Stimulated activated CD4-positive, alpha-beta T cell treated with anti-CD3 and anti-CD28 coated beads, Interleukin-1b, Interleukin-23, amount 100 ng/mL, for 1 hour (primary cell): ENCODE measurements at places on chromosomes 13 and 19.

- no peak for DNase-seq
Measured at GRCh38 chr13:35549481-35549880, 73.0 kb upstream of the MAB21L1 start.

- no peak for DNase-seq
Measured at GRCh38 chr19:1183543-1184172, 9.6 kb upstream of the SBNO2 start.

GRCh38 chr13:94674609-94675348, 37.6 kb downstream of the SOX21 start:
- peak; percentile 30 for DNase-seq

- no peak for DNase-seq
Measured at GRCh38 chr13:104796581-104796980, 1730.4 kb upstream of the SLC10A2 start.

DNA sequence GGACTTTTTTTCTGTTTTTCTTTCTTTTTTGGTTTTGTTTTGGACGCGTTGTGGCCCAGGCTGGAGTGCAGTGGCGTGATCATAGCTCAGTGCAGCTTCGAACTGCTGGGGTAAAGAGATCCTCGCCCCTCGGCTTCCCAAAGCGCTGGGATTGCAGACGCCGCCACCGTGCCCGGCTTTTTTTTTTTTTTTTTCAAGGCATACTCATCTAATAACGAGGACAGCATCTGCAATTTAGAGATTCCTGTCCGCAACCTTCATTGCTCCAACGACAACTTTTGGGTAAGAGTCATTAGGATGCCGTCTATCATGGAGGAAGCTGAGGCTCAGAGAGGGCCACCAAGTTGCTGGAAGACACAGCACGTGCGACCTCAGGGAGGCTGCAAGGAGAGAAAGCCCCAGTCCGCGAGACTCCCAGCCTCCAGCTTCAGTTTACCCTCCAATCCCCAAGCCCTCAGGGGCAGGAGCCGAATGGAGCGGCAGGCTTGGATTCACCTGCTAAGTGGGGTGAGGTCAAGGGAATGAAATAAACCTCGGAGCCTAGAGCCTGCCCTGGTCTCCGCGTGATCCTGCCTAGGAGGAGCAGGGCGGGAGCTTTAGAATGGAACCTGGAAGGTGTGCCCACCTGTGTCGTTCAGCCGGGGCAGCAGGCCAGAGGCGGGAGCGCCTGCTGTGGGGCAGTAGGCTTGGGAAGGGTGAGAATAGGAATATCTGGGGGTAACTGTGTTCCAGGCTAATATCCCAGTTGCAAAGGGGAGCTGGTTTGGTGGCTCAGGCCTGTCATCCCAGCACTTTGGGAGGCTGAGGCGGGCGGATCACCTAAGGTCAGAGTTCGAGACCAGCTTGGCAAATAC, 676 bp upstream of the POLRMT start:
- no peak for DNase-seq

GRCh38 chr19:51311351-51312257, at the start of gene IGLON5:
Gene IGLON5 (plus strand): TSS chr19:51311644. CDS start chr19:51311848, 204 bp downstream.
- no peak for DNase-seq

DNA sequence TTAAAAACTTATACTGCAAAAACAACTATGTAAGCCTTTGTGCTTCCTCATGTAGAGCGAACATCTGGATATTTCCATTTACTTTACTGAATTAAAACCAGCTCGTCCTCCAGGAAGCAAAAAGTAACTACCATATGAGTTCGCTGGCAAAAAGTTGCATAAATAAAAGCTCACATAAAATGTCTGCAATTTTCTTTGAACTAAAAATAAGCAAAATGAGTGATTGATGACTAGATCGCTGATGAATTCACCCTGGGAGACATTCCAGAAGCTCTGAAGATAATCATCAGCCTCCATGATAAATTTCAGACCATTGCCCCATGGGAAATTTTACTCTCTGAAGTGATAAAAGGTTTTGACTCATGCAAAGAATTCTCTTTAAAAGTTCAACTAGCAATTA, 67.3 kb upstream of the SACS start:
- no peak for DNase-seq

- no peak for DNase-seq
Measured at GRCh38 chr13:35630551-35631275, 154.2 kb upstream of the MAB21L1 start.

DNA sequence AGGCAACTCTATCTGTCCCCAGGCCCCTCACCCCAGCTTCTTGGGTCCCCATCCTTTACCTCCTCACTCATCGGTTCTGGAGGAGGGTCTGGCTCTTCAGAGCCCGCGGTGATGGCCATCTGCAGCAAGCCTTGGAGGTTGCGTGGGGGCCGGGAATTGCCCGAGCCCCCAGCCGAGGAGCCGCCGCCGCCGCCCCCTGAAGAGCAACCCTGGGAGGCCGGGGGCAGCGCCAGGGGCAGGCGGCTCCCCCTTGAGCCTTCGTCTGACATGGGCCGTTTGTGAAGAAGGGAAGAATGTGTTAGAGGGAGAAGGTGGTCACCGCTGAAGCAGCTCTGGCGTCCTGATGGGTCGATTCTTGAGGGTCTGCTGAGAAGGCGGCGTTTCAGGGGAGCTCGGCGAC, 570 bp downstream of the HSPBP1 start:
- DNase-seq = no peak

- DNase-seq = no peak
Measured at GRCh38 chr19:7547159-7547558, 11.6 kb downstream of the PNPLA6 start.

DNA sequence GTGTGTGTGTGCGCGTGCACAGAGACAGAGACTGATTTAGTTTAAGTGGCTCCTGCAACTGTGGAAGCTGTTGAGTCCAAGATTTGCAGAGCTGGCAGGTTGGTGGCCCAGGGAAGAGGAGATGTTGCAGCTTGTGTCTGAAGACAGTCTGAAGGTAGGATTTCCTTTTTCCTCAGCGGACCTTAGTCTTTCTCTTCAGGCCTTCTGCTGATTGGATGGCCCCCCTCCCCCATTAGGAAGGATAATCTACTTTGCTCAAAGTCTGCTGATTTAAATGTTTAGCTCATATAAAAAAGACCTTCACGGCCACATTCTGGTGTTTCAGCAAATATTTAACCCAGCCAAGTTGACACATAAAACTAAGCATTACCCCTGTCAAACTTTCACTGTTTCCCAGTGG, 84.3 kb downstream of the SLC15A1 start:
- no peak for DNase-seq

GRCh38 chr13:104011505-104012241, 945.5 kb upstream of the SLC10A2 start:
- DNase-seq = no peak

- DNase-seq = no peak
Measured at GRCh38 chr13:47853236-47853635, 147.8 kb downstream of the SUCLA2 start.

- DNase-seq = no peak
Measured at GRCh38 chr13:72255908-72256307, 388.9 kb upstream of the DACH1 start.

DNA sequence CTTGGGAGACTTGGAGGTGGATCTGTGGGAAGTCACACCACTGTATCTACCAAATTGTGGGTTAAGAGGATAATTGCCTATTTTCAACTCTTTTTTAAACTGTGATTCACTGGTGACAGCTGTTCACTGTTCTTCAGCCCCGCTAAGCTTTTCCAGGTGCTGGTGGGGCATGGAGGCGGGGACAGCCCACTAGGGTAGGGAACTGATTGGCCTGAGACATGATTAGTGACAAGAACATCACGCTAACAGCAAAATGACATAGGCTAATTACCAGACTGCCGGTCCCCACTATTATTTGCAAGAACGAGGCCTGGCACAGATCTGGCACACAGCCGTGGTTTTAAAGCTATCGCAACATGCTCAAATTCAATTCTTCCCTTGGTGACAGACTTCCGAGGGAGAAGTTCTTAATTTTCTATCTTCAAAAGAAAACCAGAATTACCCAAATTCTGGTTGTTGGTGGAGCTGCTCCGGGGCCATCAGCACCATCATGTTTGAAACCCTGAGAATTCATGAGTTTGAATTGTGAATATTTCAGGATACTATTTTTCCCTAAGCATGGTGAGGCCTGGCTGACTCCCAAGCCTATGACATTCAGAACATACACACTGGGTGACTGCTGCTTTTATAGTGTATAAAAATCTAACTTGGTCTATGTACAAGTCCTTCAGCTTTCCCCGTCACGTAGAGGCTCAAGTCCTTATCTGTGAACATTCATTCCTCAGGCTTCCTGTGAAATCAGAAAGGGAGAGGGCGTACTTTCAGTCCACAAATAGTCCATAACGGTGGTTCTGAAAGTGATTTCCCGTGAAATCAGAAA, 17.9 kb downstream of the DOCK9 start:
- DNase-seq = no peak

- DNase-seq = no peak
Measured at GRCh38 chr19:28130066-28130511, 1082.9 kb downstream of the UQCRFS1 start.

GRCh38 chr13:98505217-98505616, 71.7 kb downstream of the STK24 start:
- no peak for DNase-seq
